ENCODE measurements at places on chromosomes 1 and 21. TPM values are rescaled to one million over a fixed set of nuclear protein-coding genes. Genes with fewer than 3 reads are reported as not detected.

The MYOCOS gene
- 0.54 TPM for total RNA-seq

The ZFP69 gene
- total RNA-seq, result 2.9 TPM

The MED8 gene
- total RNA-seq, result 36.5 TPM

The CTH gene
- 6.5 TPM for total RNA-seq

The FABP3 gene
- total RNA-seq, result 25.0 TPM

The OLIG2 gene
- total RNA-seq, result not detected

The NHLH1 gene
- 0.09 TPM for total RNA-seq

The ITLN2 gene
- not detected for total RNA-seq
